ENCODE measurements at places on chromosomes 13 and 19.

GRCh38 chr13:91776611-91777193 lies 378.3 kb downstream of the GPC5 start:
- no peak for DNase-seq

DNA sequence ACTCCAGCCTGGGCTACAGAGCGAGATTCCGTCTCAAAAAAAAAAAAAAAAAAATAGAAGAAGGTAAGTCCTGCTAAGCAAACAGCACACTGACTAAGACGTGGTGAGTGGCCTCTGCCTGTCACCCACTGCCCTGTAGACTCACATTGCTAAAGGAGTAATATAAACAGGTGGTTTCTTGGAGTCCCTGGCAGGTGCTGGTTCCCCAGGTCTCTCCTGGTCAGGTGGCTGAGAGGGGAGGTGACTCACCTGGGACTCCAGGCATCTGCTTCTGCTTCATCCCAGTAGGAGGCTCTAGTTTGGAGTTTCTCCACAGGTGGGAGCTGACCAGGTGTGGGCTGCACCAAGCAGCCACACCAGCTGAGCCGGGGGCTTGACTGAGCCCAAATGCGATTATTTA lies at the start of gene OR10H1:
TSS of gene OR10H1 (minus strand) at position 359 of the 400 bp plus-strand sequence. CDS start 7,627 bp downstream, outside the sequence.
- DNase-seq = no peak

- DNase-seq = no peak
Observed at GRCh38 chr13:46647512-46648065, 94.6 kb downstream of the LRCH1 start.

DNA sequence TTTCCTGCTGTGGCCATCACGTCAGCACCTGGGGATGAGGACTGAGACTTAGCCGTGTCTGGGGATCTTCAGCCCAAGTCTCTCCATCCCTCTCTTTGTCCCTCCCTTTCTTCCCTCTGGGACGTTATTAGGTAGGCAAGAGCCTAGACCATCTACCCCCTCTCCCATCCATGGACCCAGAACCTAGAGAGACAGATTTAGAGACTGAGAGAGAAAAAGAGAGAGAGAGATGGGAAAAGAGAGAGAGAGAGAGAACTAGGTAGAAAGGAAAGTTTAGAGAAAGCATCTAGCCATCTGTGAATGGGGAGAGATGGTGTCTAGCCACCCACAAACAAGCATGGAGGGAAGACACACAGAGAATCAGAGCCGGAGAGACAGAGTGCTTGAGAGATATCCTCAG lies 473 bp downstream of the KLK4 start:
- DNase-seq = no peak

GRCh38 chr13:20182231-20182846 lies 10.4 kb downstream of the GJB2 start:
- peak; percentile 53 for DNase-seq
